A673 (cell line): ENCODE measurements at places on chromosomes 6 and 20. TPM values are rescaled to one million over a fixed set of nuclear protein-coding genes. Genes with fewer than 3 reads are reported as not detected.

GRCh38 chr20:64136004-64136710 lies 28.1 kb upstream of the MYT1 start:
- DNase-seq, result no peak

GRCh38 chr20:6504179-6504578 lies 263.3 kb upstream of the BMP2 start:
- DNase-seq, result no peak

The ERVFRD-1 gene
- 0.09 and 0.11 TPM in 2 replicates for total RNA-seq

The CLPSL2 gene
- not detected in 2 replicates for total RNA-seq
